ENCODE measurements at places on chromosomes 5 and 9.

DNA sequence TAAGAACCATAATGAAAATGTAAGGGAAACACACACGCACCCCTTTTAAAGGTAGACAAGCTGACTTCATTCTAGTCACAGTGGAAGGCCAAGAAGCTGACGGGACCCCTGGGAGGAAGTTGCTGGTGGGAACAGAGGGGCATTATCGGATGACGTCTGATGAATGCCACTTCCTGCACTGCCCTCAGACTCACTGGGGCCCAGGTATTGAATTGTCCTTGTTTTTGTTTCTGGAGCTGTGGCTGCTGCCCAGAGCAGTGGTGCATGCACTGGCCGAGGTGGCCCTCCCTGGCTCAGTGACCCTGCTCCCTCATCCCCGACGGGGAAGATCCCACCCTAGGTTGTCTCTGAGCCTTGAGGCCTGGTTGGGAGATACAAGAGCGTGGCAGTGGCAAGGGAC lies 15.3 kb upstream of the RPL26L1 start:
- DNase-seq = no peak

DNA sequence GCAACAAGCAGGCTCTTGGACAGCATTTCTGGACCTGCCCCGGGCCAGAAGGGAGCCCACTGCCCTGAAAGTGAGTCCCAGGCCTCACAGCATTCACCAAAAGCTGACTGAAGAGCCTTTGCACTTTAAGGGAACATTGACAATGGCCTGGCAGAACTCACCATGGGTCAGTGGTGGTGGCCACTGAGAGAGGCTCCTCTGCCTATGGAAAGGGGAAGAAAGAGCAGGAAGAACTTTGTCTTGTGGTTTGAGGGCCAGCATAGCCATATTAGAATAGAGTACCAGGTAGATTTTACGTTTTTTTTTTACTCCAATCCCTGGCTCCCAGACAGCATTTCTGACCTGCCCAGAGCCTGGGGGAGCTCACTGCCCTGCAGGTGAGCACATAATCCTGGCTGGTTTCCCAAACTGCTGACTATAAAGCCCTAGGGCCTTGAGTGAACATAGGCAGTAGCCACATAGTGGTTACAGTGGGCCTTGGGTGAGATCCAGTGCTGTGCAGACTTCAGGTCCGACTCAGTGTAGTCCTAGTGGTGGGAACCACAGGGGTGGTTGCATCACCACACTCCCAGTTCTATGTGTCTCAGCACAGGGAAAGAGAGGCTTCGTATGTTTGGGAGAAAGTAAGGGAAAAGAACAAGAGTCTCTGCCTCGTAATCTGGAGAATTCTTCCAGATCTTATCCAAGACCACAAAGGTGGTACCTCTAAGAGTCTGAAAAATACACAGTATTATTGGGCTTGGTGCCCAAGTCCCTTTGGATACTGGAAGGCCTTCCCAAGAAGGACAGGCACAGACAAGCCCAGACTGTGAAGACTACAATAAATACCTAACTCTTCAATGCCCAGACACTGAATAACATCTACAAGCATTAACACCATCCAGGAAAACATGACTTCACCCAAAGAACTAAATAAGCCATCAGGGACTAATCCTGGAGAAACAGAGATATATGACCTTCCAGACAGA lies 89.5 kb downstream of the TSSK1B start:
- no peak for DNase-seq

DNA sequence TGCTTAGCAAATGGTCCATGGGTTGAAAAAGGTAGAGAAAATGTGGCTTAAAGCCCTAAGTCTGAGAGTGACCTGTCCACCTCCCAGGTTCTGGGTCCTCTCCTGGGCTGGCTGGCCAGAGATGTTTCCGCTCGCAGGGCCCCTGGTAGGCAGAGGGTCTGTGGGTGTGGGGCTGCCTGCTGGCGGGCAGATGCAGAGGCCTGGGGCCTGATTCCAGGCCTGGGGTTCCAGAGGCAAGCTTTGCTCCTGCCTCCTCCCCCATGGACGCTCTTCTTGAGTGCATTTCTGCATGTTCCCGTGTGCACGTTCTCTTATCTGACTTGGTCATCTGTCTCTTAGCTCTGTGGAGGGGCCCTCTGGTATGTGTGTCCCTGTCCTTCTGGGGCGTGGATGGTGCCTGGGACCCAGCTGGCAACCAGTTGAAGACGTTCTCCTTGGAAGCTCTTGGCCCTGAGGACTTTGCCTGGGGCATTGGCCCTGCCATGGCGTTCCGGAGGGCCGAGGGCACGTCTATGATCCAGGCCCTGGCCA lies 3.8 kb downstream of the MIGA2 start:
- DNase-seq = no peak

- no peak for DNase-seq
Observed at GRCh38 chr9:8256880-8257279, 457.3 kb upstream of the DMAC1 start.

DNA sequence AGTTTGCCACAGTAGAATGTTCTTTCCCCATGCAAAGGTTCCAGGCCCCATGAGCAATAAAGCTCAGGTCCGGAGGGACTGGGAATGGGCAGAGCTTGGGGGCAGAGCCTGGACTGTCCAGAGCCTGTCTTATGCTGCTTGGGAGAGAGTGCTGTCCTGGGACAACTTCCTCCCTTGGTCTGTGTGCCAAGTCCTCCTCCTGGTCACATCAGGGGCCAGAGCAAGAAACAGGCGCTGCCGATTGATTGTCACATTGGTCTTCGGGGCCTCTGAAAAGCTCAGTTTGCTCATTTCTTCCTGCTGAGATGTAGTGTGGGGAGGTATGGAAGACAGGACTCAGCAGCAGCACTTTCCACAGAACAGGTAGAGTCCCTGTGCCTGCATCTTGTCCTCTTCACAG lies 54.0 kb upstream of the FCN1 start:
- DNase-seq = no peak

- no peak for DNase-seq
Observed at GRCh38 chr5:123787635-123788034, 275.7 kb downstream of the CSNK1G3 start.

- DNase-seq = no peak
Observed at GRCh38 chr9:92723801-92724323, 40.8 kb downstream of the BICD2 start.

DNA sequence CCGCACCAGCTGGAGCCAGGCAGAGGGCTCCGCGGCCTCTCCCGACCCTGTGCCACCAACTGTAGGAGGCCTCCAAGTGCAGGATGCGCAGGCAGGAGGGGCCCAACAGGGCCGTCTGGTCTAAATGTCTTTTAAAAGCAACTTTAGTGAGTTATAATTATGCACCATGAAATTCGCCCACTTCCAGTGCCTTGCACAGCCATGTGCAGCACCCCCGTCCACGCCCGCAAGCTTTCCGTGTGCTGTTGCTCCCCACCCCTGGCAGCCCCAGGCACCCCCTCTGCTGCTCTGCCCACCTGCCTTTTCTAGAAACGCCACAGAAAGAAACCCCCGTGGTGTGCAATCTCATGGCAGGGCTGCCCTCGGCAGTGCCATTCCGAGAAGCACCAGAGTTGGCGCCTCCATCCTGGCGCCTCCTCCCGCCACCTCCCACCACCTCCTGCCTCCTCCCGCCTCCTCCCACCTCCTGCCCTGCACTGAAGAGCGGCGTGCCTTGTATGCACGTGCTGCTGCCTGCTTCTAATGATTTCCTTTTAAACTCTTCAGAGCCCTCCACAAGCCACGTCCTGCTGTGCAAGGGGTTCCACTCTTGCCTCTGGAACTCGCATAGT lies 7.5 kb upstream of the SLC6A18 start:
- DNase-seq = no peak

GRCh38 chr5:154479160-154479943 lies 1.3 kb upstream of the HAND1 start:
- no peak for DNase-seq

GRCh38 chr5:121378046-121378445 lies 473.6 kb upstream of the FTMT start:
- DNase-seq = no peak

GRCh38 chr5:403995-404394 lies 39.0 kb upstream of the EXOC3 start:
- DNase-seq = no peak

DNA sequence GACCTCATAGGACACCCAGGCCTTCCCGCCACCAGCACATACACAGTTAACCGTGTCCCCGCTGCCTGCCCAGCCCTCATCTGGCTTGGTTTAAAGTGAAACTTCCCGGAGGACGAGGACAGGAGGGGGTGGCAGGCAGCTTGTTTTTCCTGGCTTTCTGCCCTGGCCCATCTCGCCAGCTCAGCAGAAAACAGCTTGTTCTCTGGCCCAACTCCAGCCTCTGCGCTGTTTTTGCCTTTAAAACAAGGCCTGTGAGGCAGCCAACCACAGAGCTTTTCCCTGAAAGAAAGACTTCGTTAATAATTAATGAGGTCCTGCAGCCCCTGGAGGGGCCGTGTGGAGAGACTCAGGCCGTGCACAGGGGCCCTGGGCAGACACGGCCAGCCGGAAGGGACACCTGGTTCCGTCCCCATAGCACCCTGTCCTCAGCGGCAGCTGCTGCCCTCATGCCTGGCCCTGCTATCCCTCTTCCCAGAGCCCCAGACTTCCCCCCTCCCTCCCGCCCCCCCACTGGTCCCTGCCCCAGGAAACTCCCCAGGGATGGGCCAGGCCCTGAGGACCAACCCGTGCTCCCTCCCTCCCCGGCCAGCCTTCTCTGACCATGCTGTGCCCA lies 108.7 kb downstream of the RXRA start:
- peak; percentile 97 for DNase-seq

GRCh38 chr5:63145167-63145566 lies 566.5 kb downstream of the LRRC70 start:
- DNase-seq = peak; percentile 3

- no peak for DNase-seq
Observed at GRCh38 chr9:91522481-91522880, 98.8 kb upstream of the NFIL3 start.

- no peak for DNase-seq
Observed at GRCh38 chr9:137313956-137314560, 12.0 kb upstream of the NRARP start.

Measured in AG10803 (cell line).